ENCODE measurements at places on chromosomes 12 and 14.

DNA sequence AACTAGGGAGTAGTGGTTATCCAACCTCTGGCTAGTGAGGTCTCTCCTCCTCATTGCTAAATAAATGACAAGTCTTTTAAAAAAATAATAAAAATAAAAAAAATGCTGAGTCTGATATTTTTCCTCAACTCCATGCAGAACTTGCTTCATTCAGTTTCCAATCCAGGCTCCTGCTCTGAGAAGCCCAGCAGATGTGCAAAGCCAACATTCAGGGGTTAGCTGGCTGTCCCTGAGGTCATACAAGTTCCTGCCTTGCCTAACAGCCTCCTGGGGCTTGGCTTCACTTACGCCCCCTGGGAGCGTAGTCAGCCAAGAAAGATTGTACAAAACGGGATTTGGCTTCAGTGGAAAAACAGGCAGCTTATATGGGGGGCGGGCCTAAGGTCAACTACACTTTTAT, 23.3 kb downstream of the RTRAF start:
- no peak for DNase-seq

- no peak for DNase-seq
Observed at GRCh38 chr12:110141389-110141788, 17.2 kb downstream of the IFT81 start.

- DNase-seq = no peak
Observed at GRCh38 chr12:29732593-29732992, 51.1 kb downstream of the TMTC1 start.

- DNase-seq = no peak
Observed at GRCh38 chr14:61638595-61639387, 56.5 kb upstream of the HIF1A start.

DNA sequence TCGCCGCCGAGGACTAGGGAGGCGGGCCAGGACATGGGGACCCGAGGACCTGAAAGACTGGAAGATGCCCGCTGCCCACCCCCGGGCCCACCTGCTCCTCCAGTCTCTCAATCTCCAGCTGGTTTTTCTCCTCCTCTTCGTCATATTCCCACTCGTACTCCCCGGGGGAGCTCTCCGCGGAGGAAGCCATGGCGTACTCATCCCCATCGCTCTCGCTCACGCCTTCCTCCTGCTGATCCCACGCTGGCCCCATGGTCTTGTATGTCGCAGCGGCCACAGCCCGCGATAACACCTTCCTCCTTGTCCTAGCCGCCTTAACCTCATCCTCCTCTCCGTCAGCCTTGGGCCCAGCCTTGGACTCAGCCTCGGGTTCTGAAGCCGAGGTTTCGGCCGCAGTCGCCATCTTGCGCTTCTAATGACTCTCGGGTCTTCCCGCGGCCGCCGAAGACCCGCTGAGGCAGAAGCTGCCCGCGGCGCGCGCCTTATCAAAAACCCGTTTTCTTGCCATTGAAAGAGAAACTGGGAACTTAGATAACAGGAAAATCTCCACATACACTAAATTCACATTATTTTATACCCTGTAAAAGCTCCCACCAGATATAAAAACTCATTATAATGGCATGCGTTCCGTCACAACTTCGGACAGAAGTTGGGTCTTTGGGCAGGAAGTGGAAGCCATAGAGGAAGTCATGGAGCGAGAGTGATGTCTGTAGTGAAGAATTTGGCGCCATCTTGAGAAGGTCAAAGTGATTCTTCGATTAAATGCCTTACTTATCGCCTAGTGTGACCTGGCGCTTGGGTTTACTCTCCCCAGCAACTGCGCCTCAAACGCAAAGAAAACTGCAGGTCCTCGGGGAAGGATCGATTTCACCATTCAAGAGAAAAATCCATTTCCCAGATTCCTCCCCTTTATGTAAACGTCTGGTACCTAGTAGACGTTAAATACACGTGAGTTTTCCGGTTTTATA, at the start of gene SART3:
TSS of gene SART3 (minus strand) at position 422 of the 968 bp plus-strand sequence. CDS start at position 403, 19 bp downstream.
- DNase-seq = peak; percentile 91

DNA sequence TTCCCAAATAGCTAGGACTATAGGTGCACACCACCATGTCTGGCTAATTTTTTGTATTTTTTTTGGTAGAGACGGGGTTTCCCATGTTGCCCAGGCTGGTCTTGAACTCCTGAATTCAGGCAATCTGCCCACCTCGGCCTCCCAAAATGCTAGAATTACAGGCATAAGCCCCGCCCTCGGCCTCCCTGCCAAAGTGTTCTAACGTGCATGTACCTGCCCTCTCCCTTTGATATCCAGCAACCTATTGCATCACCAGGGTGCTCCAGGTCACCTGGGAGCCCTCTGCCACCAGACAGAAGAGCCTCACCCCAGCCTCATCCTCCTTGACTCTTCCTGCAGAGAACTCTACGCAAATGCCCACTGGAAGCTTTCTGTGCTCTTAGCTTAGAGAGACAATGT, 2.2 kb upstream of the EML1 start:
- no peak for DNase-seq

- DNase-seq = peak; percentile 95
Observed at GRCh38 chr14:61326847-61327246, 5.5 kb downstream of the PRKCH start.

DNA sequence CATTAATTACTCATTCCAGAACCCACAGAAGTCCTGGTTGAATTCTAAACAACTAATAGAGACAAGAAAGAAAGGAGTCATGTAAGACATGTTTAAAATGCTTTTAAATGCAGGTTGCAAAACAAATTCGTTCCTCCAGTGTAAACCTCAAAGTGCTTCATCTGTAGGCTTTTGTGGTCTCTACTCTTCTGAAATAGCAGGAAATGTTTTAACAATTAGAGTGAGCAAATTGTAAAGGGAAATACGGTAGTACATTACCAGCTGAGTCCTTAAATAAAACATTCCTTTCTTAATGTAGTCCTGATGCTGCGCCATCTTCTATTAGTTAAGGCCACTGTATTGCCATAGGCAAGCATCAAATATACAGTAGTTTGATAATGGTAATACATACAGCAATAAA, 1934.2 kb upstream of the SEL1L start:
- DNase-seq = no peak

DNA sequence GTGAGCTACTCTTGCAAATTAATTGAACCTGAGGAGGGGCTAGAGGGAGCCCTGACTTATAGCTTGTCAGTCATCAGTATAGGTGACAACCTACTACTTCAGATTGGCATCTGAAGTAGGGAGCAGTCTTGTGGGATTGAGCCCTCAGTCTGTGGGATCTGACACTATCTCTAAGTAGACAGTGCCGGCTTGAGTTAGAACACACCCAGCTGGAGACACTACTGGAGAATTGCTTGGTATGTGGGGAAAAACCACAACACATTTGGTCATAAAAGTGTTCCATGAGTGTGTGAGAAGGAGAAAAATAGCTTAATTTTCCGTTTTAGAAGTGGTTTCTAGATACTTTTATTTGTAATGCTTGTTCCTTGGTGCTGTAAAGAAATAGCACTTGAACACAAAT, 30.5 kb upstream of the DDHD1 start:
- DNase-seq = no peak

- no peak for DNase-seq
Observed at GRCh38 chr12:18939051-18939450, 190.5 kb upstream of the PLEKHA5 start.

- DNase-seq = no peak
Observed at GRCh38 chr12:100993916-100994450, 199.4 kb downstream of the ANO4 start.

DNA sequence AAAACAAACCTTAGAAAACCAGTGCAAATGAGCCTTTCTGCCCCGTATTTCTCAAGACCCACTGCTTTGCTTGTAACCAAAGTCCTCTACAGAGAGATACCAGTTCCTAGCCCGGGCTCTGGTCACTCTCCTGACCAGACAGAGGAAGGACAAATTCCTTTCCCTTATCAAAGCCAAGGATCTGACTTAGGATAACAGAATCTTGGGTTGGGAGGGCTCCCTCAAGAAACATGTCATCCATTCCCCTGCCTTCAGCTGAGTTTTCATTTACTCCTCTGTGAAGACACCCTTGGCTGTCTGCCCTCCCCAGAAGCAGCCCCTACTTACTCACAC, 116.0 kb upstream of the PARP11 start:
- DNase-seq = no peak

GRCh38 chr14:66341239-66341638, 144.9 kb upstream of the CCDC196 start:
- DNase-seq = no peak

- peak; percentile 24 for DNase-seq
Observed at GRCh38 chr14:25042362-25043299, 7.3 kb downstream of the STXBP6 start.

- DNase-seq = peak; percentile 14
Observed at GRCh38 chr12:20410734-20411133, 42.4 kb downstream of the PDE3A start.

- DNase-seq = no peak
Observed at GRCh38 chr14:36717363-36717762, 55.7 kb downstream of the PAX9 start.

DNA sequence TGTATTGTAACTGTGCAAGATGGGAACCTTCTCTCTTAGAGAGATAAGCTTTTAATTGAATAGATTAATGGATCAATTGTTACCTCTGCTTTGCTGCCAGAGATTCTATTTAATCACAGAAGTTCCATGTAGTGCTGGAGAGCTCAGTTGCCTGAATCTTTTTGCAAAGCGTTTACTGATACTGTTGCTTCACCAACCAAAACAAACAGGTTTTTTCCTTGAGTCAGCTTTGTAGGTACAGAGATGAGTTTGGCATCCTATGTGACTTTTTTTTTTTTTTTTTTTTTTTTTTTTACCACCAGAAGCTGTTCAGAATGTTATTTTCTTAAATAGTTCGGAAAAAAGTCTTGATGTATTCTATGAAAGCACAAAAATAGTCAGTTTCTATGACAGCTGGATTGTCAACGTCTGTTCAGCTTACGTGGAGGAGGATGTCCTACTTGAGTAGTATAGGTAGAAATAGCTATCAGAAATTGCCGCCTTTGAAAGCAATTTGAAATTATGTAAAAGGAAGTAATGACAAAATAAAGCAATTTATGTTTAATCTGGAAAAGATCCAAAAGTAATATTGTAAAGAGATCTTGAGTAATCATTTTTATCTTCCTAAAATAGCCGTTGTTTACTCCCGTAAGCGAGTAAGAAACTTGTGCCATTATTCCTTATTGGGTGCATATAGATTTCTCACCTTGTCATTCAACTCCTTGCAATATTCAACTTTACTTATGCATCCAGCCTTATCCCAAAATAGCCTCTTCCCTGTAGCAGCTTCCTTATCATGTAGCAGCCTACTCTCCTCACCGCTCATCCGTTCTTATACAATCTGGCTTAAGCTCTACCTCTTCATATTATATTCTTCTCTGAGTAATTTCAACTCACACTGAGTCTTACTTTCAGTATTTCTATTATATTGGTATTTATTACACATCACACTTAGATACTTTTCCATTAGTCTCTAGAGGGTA, 5.2 kb downstream of the LRRK2 start:
- no peak for DNase-seq

- peak; percentile 93 for DNase-seq
Observed at GRCh38 chr14:63438065-63438757, 105.0 kb downstream of the PPP2R5E start.

- DNase-seq = no peak
Observed at GRCh38 chr12:41466802-41467201, 278.7 kb downstream of the PDZRN4 start.

DNA sequence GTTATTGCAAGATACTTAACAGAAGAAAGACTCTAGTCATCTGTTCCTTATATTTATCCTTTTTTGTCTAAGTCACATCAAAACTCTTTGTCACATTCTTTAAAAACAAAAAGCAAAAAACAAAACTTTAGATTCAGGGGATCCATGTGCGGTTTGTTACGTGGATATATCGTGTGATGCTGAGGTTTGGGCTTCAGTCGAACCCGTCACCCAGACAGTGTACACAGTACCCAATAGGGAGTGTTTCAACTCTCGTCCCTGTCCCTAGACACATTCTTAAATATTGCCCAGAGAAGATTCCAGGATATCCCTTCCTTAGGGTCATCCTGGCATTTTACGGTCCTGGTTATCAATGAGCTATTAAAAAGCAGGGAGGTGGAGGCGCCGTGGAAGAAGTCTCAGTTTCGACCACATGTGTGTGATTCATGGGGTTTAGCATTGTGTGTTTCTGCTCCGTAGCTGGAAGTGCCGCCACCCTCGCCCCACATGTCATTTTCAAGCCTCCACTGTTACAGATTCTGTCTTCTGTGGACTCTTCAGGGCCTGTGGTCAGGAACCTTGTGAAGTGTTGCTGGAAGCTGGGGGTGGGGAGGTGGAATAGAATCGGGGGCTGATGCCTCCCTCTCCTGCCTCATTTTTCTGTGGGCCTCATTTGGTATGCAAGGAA, 19.9 kb downstream of the CCND2 start:
- no peak for DNase-seq

DNA sequence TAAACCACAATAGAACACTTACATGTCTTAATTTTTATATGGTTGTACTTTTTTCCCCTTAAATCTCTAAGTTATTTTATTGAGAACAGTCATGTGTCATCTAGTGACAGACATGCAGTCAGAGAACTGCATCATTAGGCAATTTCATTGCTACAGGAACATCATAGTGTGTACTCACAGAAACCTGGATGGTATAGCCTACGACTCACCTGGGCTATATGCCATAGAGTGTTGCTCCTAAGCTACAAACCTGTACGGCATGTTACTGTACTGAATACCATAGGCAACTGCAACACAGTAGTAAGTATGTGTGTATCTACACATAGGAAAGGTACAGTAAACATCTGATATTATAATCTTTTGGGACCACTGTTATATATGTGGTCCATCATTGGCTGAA, 557.6 kb downstream of the PRKD1 start:
- no peak for DNase-seq

DNA sequence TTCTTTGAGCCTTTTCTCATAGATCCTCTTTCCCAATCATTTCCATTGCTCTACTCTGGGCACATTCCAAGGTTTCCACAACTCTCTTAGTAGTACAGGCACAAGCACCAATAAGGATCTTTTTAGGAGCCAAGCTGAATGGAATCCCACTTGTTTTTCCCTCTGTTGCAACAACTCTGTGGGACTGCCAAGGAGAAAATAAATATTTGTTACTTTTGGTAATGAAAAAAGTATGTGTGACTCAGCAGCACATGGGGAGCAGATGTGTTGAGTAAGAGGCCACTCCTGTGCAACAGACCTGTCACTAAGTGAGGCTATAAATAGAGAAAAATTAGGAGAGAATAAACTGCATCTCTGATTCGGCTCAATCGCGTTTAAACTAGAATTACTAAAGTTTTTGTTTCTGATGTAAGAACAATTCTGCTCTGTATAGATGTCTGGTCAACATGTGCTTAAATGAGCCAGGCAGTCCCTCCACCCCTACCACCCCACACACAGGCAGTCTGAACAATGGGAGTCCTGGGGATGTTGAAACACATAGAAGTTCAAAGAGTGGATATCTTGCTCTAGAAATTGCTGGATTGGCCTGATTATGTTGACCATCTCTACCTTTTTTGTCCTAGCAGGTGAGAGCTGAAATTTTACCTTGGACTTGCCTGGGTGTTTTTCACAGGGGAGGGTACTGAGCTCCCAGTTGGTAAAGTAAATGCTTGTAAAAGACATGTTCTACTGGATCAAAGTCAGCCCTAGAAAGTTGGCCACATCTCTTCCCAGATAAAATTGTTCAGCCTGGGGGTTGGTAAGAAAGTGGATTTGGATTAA, 244.3 kb upstream of the NOVA1 start:
- peak; percentile 19 for DNase-seq

All from lung microvascular endothelial cell (primary cell).